NCI-H2081 (cell line): ENCODE measurements at places on chromosomes 7 and 10.

DNA sequence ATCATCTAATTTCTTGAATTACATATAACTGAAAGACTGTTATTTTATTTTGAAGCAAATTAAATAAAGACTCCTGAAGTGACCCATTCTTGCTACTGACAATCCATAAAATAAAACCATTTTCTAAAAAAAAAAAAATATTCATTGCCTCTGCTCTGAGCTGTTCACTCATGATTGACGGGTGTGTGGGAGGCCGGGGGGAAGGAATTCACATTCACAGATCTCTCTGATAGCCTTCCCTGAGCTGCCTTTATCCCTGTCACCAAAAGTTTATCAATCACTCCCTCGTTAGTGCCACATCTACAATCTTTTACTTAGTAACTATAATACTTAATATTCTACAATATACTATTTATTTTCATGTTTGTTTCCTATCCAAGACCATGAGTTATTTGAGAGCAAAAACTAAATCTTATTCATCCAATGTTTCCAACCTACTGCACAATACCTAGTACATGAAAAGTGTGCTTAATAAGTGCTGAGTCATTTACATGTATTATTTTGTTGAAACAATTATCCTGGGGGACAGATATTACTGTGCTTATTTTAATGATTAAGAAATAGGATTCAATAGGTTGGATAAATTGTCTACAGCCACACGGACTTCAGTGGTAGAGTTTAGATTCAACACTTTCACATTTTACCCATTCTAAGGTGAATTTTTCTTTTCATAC lies 618.7 kb downstream of the PHTF2 start:
- DNase-seq, result no peak

DNA sequence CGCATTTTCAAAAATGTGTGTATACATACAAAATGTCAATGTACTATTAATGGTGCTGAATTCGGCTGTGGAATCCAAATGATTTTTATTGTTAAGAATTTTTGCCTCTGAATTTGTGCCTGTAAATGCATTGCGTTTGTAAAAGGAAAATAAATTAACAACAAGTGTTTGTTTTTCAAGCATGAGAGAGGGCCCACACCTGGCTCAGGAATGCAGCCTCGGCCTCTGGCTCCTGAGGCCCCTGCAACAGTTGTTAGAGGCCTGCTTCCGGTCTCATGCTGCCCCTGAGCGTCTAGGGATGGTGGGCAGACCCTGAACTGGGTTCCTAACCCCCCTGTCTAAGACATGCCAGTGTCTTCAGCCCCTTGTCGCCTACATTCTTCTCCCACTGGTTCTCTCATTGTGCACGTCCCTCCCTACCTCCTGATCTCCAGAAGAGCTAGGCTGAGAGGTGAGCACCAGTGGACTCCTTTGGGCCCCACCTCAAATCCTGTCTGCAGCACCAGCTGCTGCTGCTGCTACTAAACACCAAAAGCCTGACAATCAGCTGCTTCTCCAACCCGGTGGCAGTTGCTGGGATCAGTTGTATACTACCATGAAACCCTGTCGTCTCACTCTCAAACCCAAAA lies 1.9 kb upstream of the BTBD16 start:
- DNase-seq, result no peak

GRCh38 chr10:62426086-62426485 lies 51.9 kb downstream of the ZNF365 start:
- DNase-seq, result no peak

- DNase-seq, result no peak
These were observed 52.4 kb downstream of the ZNF365 start for GRCh38 chr10:62426600-62426999.

- DNase-seq, result no peak
These were observed 126.2 kb upstream of the ETV1 start for GRCh38 chr7:14115701-14116100.

DNA sequence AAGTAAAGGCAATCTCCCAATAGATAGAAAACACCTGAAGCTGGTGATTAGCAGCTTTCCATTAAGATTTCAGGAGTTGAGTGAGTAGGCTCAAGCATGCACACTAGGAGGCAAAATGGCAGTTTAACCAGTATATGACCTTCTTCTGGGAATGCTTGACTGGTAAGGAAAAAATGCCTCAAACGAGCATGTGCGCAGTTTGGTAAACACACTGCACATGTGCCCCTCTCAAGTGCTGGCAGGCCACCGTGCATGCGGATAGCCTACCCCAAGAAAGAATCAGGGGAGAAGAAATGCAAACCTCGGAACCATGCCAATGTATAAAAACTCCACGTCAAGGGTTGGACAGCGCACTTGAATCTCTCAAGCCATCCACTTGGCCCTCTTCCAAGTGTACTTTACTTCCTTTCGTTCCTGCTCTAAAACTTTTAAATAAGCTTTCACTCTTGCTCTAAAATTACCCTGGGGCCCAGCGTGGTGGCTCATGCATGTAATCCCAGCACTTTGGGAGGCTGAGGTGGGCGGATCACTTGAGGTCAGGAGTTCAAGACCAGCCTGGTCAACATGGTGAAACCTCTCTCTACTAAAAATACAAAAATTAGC lies 98.8 kb upstream of the CDK1 start:
- DNase-seq, result no peak

DNA sequence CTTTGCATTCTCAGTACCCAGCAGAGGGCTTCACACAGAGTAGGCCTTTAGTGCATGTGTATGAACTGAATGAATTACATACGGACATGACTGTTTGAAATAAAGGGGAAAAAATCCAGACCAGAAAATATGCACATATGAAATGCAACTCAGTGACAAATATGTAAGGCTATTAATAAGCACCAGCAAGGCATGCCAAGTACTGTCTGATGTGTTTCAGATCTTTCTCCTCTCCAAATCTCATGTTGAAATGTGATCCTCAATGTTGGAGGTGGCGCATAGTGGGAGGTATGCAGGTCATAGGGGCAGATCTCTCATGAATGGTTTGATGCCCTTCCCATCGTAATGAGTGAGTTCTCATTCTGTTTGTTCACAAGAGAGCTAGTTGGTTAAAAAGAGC lies 87.3 kb upstream of the TOMM7 start:
- DNase-seq, result no peak

GRCh38 chr7:42967391-42967790 lies 35.2 kb downstream of the MRPL32 start:
- DNase-seq, result no peak

GRCh38 chr10:3960496-3960895 lies 175.5 kb upstream of the KLF6 start:
- no peak for DNase-seq

GRCh38 chr10:103473261-103473671 lies 5.8 kb downstream of the CALHM3 start:
- no peak for DNase-seq

GRCh38 chr7:129664029-129665012 lies 52.8 kb downstream of the NRF1 start:
- DNase-seq, result peak; percentile 67

GRCh38 chr7:144001543-144001942 lies 1.4 kb downstream of the OR6B1 start:
- no peak for DNase-seq

DNA sequence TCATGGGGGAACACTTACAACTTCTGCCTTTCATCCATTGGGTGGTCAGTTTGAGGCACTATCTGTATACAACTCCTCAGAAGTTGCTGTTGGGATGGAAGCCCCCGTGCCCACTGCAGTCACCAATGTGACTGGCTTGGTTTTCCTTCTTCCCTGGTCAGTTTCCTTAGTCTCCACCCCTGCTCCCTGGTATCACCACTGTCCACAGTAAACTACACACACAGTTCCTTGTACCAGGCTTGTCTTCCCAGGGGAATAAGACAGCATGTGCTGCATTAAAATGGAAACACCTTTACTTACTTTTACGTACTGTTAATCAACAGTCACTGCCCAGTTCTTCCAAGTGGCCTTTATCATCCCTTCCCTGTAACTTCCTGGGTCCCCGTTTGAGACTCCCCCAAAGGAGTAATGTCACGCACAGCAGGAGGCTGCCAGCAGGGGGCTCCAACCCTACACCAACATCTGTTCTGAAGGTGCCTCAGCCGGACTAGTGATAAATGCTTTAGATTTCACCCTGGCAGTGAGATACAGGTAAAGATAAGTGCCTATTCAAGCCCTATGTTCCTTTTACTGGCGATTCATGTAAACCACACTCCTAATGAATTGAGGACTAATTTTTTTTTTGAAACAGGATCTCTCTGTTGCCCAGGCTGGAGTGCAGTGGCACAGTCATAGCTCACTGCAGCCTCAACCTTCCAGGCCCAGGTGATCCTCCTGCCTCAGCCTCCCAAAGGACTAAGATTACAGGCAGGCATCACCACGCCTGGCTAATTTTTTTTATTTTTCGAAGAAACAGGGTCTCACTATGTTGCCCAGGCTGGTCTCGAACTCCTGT lies 45.3 kb upstream of the PIK3AP1 start:
- DNase-seq, result no peak

GRCh38 chr10:59965899-59966650 lies 59.7 kb upstream of the CCDC6 start:
- DNase-seq, result peak; percentile 19

- DNase-seq, result no peak
These were observed 16.1 kb downstream of the COL26A1 start for GRCh38 chr7:101378751-101379174.

GRCh38 chr10:105697290-105697780 lies 1056.2 kb downstream of the SORCS3 start:
- DNase-seq, result no peak

DNA sequence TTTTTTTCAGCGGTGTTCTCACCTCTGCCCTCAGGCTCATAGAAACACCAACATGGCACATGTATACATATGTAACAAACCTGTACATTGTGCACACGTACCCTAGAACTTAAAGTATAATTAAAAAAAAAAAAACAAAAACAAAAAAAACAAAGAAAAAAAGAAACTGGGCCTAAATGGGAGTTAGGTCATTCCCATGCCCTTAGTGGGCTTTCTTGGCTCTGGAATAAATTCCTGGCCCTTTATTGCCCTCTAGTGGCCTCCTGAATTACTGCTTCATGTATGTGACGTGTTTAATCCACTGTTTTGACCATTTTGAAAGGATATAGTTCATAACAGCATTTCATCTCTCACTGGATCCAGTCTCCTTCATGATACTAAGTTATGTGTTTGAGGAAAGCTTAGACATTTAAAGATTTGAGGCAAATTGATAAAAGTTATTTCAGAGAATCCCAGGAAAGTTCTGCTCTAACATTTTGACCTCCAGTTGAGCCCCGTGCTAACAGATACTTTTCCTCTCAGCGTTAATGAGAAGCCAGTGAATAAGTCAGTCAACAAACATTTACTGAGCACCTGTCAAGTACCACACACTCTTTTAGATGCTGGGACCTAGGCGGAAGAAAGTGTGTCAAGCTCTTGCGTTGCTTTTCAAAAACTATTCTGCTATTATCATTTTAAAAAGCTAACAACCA lies 54.7 kb upstream of the SYPL1 start:
- peak; percentile 74 for DNase-seq

GRCh38 chr7:43199371-43200160 lies 87.1 kb downstream of the HECW1 start:
- DNase-seq, result no peak

DNA sequence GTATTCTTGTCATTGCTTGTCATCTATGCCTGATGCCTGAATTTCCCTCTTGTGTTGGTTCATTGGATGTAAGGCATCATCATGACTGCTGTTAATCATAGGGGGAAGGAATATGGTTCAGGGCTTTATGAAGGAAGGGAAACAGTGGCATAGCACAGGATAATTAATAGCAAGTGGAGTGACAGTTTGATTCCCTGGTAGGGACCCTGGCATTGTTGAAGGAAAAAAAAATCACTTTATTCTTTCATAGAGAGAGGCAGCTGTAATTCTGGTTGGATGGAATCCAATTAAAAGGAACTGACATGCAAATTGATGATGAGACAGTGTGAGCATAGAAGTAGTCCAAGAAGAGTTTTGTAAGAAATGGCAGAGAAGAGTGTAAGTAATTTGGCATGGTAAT lies 121.4 kb downstream of the AUTS2 start:
- no peak for DNase-seq

DNA sequence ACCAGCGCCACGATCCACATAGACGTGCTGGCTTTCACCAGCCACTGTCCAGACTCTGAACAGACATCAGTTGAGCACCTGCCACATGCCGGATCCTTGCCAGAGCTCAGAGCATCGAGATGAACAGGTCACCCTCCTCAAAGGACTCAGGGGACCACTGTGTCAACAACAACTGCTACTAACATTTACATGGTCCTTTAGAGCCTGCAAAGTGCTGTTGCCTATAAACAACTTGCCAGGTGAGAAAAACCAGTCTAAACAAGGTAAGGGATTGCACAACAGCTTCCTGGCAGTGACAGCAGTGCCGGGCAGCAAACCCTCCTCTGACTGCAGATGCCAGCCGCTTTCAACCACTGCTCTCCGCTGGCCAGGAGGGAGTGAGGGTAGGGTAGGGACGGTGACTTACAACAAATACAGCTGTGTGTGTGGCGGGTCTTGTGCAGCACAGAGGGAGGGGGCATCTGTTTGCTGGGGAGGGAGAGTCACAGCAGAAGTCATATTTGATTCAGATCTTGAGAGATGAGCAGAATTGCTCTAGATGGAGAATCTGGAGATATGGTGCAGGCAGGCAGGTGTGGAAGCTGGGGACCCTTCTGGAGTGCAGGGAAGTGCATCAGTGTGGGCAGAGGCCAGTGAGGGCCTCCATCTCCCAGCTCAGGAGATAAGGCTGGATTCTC lies 32.8 kb upstream of the RHEB start:
- DNase-seq, result peak; percentile 54

DNA sequence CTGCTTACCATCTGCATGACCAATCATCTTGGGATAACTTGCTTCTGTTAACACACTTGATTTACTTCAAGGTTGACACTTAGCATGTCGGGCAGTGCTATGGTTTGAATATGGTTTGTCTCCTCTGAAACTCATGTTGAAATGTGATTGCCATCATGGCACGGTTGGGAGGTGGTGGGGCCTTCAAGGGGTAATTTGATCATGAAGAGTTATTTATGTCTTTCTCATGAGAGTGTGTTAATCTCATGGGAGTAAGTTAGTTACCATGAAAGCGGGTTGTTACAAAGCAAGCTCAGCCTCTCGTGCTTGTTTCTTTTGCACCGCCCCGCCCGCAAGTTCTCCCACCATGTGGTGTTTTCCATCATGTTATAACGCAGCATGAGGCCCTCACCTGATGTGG lies 163.6 kb downstream of the DOCK4 start:
- no peak for DNase-seq

GRCh38 chr7:43584195-43584586 lies 1.3 kb downstream of the STK17A start:
- DNase-seq, result no peak

DNA sequence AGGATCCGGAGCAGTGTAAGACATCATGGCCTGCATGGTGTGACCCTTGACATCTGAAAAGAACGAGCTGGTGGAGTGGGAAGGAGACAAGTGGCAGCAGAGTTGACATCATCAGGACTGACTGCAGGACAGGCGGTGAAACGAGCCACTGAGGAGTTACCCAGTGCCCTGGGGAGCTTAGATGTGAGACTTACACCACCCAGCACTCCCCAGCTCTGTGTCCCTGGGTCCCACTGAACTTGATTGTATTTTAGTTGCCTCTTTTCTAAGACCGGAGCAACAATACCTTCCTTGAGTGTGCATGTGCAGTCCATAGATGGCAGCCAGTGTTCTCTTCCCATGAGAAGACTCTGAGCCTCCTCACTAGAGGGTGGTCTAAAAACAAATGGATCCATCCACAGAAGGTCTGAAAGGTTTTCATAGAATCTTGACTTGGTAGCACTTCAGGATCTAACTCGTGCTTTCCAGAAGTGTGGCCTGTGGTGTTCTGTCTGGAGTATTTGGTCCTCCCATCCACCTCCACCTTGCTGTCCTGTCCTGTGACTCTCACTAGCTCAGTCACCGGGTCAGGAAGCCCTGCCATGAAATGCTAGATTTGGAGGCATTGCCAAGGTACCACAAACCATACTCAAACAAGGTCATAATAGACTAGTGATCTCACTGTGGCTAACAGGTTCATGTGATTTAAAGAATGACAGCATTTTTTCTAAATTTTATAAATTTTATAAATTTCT lies 59.0 kb downstream of the IKZF1 start:
- DNase-seq, result no peak
